ENCODE measurements at places on chromosomes 7 and 10.

GRCh38 chr7:52648872-52649271, 386.6 kb upstream of the POM121L12 start:
- ATAC-seq, result no peak

DNA sequence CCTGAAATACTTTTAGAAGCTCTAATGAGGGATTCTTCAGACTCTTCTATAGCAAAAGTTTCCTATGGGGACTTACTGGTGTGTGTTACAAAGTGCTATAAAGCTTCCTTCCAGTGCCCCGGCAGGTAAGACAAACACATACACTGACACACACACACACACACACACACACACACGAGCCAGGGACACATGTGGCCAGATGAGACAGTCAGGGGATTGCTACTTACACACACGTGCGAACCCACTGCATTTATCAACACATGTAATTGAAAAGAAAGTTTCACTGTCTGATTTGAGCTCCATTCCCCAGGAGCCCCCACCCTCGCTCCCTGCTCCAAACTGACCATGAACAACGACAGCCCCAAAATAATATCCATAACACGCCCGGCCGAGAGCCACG, 119.8 kb downstream of the PRPF18 start:
- ATAC-seq, result no peak

DNA sequence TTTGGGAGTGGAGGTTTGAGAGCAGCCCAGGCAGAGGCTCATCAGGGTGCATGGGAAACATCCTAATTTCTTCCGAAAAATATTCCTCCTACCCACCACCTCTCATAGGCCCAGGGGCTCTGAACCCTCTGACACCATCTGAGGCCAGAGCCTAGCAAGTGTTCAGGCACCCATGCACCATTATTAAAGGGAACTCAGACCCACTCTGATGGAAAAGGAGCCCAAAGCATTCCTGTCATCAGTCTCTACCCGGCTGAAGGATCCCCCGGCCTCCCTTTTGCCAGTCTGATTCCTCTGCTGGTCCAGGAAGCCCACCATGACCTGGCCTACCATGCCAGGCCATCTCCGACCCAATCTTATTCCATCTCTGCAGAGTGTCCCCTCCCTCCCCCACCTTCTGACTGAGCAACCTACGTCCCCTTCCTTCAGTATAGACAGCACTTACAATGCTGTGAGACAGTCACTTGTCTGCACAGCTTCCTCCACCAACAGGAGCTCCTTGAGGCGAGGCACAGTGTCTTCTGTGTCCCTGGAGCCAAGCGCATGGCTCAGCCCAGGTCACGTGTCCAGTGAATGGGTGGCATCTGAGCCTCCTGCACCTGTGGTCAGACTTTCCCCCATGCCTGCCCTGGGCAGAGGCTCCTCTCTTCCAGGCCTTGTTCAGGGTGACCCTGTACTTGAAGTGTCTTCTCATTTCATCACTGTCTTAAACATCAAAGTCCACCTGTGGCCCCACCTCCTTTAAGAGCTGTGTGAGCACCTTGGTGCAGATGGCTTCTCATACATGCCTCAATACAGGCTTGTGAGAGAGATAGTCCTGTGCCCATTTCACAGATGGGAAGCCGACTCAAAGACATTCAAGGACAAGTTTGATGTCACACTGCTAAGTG, 889 bp upstream of the GPR15LG start:
- no peak for ATAC-seq

GRCh38 chr10:63976538-63976937, 455.3 kb downstream of the REEP3 start:
- ATAC-seq, result no peak

DNA sequence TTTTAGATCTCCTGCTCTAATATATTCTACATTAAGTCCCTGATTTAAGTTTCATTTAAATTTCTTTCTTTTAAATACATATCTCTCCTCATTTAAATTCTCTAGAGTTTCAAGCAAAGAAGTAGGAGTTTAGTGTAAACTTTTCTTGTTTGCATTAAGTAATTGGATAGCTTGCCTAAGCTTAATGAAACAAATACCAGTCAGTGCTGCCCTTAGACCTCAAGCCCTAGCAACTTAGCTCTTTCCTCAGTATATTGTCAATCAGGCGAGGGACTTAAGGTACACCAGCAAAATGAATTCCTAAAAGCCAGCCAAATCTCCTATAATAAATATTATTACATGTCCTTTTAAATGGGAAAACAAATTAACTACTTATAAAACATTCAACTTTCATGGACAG, 101.5 kb downstream of the CHCHD3 start:
- no peak for ATAC-seq

DNA sequence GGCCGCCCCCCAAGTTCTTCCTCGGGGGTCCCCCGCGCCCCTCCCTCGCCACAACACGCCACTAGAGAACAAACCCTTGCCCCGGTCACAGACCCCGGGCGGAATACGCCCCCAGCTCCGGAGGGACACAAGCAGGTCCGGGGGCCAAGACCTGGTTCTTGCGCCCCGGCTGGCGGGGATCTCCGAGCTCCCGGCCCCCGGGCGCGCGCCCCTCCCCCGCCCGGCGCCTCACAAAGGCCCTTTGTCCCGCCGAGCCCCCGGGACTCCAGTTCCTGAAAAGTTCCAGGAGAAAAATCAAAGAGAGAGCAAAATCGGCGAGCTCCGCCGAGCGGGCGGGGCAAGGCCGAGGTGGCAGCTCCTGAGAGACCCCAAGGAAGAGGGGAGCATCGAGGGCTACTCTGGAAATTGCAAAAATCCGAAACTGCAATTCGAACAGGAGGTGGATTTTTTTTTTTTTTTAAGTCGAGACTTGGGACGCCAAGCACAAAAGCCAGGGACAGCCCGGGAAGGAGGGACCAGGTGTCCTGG, 4.0 kb downstream of the TNRC18 start:
- ATAC-seq, result no peak

GRCh38 chr7:22275661-22276060, 81.3 kb downstream of the RAPGEF5 start:
- ATAC-seq, result no peak

GRCh38 chr10:47144525-47144924, 155.5 kb upstream of the GDF10 start:
- ATAC-seq, result no peak

- ATAC-seq, result no peak
These were observed 3.6 kb upstream of the GPR146 start for GRCh38 chr7:1040790-1041189.

DNA sequence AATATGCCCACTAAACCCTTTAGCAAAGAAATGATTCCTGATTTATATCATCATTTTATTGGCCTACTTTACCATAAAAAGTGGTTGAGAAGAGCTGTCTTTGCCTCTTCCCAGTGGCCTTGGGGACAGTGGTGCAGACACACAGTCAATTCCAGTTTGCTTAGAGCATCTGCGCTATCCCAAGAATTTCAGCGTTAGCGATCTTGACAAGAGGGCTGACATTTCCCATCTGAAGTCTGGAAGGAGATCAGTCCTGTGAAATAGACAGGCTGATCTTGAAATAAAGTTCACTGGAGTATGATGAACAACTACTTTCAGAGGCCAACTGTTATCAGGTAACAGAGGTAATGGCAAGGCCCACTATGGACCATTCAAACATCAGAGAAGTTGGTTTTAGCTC, 475.3 kb upstream of the NRP1 start:
- ATAC-seq, result no peak

DNA sequence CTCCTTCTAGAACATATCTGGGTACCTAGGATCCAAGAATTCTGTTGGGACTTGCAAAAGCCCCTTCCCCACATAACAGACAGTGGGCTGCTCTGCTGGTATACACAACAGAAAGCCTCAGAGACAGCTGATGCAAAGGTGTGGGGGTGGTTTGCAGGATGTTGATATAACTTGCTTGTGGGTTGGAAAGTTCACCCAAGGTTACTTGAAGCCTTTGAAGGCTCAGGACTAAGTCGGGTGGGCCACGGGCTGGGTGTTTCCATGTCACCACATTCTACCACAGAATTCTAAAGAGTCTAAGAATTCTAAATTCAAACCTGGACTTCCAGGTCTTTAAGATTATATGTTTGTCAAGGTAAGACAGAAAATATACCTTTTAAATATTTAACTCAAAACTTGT, 7.4 kb upstream of the NRCAM start:
- no peak for ATAC-seq

DNA sequence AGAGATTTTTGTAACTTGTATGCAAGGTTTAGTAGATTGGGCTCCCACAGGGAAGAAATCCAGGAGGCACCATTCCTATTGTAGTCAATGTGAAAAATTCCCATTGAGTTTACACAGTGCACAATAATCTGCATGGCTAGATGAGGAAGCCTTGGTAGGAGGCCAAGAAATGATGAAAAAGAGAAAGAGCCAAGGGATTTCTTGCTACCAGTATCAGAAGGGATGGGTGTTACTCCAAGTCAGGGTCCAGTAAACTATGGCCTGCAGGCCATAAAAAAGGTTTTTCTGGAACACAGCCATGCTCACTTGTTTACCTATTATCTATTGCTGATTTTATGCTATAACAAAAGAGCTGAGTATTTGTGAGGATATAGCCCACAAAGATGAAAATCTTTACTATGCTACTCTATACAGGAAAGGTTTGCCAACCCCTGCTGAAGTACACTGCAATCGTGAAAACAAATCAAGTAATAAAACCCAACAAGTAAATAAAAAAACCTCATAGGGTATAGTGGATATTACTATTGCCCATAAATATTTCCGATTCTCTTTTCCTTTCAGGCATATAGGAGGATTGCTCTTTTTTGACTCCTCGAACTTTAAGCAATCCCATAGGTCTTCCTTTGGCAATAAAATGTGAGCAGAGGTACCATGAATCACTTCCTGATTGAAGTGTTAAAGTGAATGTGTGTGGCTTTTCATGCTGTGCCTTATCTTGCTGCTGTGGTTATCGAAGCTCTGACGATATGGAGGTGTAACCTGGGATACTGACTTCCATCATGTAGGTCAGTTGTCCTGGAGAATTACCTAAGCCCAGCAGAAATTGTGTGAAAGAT, 256.3 kb upstream of the MAGI2 start:
- no peak for ATAC-seq

DNA sequence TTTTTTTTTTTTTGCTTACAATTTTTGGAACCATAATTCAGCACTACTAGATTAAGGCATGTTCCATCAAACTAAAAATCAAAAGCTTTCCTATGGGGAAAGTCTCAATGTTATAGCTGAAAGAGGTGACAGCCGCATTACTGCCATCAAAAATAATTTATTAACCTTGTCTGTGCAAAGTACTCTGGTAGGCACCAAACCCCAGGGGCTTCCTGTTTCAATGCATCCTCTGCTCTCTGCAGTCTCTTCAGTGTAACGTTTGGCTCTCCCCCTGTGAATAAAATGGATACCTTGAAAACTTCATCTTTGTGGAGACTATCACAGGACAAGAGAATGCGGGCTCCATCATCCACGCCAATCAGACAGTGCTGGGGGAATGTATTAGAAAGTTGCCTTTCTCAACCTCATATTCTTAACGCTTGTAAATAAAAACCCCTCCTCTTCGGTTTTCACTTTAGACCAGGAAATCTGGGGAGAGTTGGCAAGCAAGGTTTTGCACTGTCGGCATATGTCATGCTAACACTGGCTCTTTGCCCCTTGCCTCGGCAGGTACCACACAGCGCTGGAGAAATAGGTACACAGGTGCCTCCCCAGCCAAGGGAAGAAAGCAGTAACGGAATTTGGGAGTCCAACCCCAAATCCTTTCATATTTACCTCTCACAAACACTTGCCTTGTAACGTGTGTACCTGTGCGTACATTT, 1.6 kb upstream of the NRG3 start:
- ATAC-seq, result no peak

DNA sequence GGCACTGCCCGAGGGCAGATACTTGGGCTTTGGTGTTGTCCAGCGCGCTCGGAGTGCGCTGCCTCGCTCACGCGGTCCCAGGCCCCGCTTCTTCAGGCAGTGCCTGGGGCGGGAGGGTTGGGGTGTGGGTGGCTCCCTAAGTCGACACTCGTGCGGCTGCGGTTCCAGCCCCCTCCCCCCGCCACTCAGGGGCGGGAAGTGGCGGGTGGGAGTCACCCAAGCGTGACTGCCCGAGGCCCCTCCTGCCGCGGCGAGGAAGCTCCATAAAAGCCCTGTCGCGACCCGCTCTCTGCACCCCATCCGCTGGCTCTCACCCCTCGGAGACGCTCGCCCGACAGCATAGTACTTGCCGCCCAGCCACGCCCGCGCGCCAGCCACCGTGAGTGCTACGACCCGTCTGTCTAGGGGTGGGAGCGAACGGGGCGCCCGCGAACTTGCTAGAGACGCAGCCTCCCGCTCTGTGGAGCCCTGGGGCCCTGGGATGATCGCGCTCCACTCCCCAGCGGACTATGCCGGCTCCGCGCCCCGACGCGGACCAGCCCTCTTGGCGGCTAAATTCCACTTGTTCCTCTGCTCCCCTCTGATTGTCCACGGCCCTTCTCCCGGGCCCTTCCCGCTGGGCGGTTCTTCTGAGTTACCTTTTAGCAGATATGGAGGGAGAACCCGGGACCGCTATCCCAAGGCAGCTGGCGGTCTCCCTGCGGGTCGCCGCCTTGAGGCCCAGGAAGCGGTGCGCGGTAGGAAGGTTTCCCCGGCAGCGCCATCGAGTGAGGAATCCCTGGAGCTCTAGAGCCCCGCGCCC, at the start of gene NPY:
TSS of gene NPY (plus strand) at position 294 of the 802 bp plus-strand sequence. CDS start 1,051 bp downstream, outside the sequence.
- no peak for ATAC-seq

DNA sequence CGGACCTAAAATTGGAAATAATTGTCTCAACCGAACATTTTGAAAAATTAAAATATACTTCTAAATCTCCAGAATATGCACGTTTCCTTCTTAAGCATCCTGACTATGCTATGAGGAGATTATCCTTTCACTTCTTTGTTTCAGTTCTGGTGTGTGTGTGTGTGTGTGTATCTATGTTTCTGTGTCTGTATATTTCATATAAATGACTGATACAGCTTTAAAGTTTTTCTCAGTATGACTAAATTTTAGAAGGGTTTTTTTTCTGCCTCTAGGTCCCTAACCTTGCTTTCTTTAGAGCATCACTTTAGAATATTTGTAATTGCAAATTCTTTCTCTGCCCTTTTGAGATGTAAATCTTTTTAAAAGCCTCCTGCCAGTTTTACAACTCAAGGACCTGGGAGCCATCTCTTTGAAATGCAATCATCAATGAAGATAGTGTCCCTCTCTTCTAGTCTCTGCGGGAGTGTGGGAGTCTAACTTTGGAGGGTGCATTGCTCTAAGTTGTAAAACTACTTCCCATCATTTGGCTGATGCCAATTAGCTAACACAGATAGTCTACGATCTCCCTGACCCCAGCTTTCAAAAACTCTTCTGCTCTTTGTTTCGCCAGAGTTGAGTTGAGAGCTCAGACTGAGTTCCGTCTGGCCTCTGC, 782.0 kb upstream of the ZWINT start:
- no peak for ATAC-seq

GRCh38 chr7:107878636-107879035, 12.3 kb upstream of the DLD start:
- ATAC-seq, result no peak

GRCh38 chr7:157014635-157015555, 4.4 kb upstream of the MNX1 start:
- no peak for ATAC-seq

DNA sequence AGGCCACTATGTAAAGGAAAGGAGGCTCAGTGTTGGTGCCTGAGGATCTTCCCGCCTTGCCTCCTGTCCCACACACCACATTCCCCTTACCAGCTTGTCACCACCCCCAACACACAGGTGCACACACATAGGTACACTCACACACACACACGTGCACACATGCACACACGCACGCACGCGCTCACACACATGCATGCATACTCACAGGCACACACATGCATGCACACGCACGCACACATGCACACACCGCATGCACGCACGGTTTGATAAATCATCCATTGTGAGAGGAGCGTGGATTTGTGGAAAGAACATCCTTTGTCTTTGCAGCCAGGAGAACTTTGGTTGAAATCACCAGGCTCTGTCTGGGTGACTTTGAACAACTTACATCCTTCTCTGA, 359.8 kb downstream of the FRMD4A start:
- ATAC-seq, result no peak

GRCh38 chr10:8325024-8325980, 270.8 kb downstream of the GATA3 start:
- no peak for ATAC-seq

Measured in gastroesophageal sphincter (tissue), 4 donors.